ENCODE measurements at places on chromosomes 7 and 10. TPM values are rescaled to one million over a fixed set of nuclear protein-coding genes. Genes with fewer than 3 reads are reported as not detected.

GRCh38 chr10:21068026-21068656 lies 171.0 kb upstream of the NEBL start:
- no peak for DNase-seq

DNA sequence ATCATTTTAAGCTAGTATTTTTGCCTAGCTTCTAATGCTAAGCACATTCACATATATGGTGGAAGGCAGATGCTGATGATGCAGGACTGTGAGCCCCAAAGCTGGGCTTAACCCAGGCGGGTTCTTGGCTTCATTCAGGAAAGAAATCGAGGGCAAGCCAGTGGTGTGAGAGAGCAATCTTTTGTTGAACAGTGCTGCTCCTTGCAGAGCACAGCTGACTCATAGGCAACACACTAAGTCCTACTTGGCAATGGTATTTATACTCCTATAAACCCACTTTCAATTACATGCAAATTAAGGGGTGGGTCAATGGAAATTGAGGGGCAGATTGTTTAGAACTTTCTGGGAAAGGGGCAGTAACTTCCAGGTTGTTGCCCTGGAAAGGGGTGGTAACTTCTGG lies 42.0 kb upstream of the CELF2 start:
- no peak for DNase-seq

DNA sequence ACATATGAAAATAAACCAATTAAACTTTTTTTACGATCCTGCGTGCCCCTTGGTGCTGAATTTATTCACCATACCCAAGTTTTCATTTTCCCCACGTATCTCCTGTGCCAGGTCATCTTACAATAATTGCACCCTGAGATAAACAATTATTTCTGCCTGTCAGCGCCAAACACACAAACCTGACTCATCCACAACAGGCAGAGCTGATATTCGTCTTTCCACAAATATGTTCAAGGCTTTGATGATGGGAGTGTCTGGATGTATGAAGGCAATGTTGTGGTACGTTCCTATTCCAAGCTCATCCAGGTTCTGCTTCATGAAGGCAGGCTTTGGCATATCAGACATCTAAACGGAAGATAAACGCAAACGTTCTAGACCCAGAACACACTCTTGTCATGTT lies 45.8 kb upstream of the RHEB start:
- no peak for DNase-seq

GRCh38 chr10:5887029-5887428 lies 2.7 kb downstream of the ANKRD16 start:
- DNase-seq: no peak

PTN gene
- total RNA-seq: not detected

All from activated naive CD4-positive, alpha-beta T cell treated with anti-CD3 and anti-CD28 coated beads, Interleukin-2, amount 50 U/mL, for 72 hours (primary cell).